Fibroblast of mammary gland (primary cell): ENCODE measurements at places on chromosomes 16 and 17.

DNA sequence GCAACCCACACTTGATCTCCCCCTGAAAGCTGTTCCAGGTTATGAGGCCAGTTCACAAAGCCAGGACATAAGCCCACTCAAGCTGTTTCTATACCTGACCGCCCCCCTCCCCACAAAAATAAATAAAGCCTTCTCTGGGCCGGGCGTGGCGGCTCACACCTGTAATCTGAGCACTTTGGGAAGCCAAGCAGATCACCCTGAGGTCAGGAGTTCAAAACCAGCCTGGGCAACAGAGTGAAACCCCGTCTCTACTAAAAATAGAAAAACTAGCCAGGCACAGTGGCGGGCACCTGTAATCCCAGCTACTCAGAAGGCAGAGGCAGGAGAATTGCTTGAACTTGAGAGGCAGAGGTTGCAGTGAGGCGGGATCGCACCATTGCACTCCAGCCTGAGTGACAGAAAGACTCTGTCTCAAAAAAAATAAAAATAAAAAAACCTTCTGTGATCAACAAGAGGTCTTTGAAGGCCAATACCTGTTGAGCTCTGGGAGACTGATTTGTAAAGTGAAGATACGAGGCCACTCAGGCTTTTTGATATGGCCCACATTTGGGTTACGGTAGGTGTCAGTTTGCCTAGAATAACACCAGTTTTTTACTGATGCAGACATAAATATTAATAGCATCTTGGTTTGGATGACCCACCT lies 2.2 kb downstream of the KDM8 start:
- no peak for DNase-seq

- peak; percentile 75 for DNase-seq
Observed at GRCh38 chr16:89217388-89218191, at the start of gene ZNF778. Gene ZNF778 (plus strand): TSS chr16:89217703. CDS start chr16:89221128, 3,425 bp downstream.

- DNase-seq = no peak
Observed at GRCh38 chr16:24069036-24069590, 187.0 kb upstream of the CACNG3 start.

DNA sequence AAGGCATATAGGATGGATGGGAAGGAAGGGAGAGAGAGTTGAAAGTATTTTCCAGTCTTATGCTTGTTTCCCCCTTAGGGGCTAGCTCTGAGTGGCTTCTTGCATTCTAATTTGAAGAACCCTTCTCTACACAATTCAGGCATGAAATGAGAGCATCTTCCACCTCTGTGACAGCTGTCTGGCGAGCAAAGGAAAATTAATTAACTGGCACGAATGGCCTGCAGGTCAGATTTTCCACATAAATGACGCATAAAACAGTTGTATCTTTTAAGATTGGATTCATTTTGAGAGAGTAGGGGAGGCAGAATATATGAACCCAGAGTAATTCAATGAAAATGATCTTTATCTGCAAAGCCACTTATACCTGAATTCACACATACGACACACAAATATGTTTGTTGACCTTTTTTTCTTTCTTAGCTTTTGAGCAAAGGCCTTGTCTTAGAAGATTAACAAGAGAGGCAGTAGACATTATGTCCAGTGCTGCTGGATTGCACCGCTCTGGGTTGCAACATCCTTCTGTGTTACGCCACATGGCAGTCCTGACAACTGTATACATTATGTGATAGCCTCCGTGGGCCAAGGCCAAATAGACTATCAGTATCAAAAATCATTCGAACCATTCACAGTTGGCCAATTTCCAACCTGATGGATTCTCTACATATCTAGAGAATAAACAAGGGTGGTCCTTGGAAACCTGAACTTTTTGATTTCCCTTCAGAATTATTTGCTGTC lies 173.0 kb upstream of the GOT2 start:
- no peak for DNase-seq

- DNase-seq = no peak
Observed at GRCh38 chr17:81234940-81235821, 3.7 kb downstream of the TEPSIN start.

GRCh38 chr17:41785859-41786226 lies 668 bp downstream of the JUP start:
- no peak for DNase-seq

DNA sequence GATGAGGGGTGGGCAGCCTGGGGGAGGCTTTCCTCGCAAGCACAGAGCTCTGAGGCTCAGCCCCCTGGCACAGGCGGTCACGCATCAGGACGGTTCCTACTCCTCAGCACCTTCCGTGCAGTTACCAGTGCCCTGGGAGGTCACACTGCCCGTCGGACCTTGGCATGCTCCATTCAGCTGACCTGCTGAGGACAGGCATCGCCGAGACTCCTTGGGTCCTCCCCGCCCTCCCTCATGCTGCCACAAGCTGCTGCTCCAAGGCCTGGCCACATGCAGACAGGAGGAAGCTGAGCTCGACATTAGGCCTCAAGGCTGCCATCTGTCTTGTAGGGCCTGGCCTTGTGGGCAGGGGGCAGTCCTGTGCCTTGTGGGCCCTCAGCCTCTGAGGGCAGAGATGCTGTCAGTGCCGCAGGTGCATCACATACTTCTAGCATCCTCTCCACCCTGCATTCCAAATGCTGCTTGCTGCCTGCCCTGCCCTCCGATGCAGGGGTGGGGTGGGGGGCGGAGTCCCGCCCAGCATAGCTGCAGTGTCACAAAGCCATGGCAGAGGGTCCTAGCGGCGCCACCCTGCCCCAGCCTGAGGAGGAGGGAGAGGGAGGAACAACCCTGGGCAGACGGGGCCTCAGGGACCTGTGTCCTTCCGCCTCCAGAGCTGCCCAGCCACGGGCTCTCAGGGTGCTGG lies 9.3 kb downstream of the C16orf90 start:
- DNase-seq = no peak

DNA sequence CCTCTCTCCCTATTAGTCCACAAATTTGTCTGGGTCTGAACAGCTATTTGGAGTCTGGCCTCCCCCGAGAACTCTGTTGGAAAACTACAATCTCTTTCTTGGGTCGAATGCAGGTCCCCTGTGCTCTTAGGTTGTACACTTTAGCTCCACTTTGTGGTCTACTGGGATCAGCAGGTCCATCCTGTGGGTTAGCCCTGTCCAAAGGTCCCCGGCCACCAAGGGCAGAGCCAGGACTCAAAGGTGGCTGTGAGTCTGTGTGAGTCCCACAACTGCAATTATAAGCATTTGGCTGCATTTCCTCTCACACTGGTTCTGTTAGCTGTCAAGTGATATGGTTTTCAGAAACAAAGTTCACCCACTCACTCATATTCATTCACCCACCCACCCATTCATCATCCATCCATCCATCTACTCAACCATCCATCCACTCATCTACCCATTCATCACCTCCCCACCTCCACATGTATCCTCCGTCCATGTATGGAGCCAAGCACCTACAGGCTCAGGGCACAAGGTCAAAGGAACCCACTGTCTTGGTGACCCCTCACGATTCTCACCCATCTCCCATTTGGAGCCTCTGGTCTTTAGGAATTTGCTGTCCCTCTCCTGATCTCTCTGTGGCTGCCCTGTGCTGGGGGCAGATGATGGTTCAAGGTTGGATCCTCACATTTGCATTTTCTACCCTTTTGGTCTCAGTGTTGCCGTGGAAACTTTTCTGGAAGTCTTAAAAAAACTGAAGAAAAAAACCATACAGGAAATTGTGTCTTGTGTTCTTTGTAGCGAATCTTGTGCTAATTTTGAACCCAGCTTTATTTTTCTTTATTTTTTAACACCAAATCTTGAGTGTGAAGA lies 45.8 kb downstream of the IRF8 start:
- no peak for DNase-seq

- no peak for DNase-seq
Observed at GRCh38 chr17:6257336-6257735, 177.6 kb downstream of the AIPL1 start.

- DNase-seq = no peak
Observed at GRCh38 chr16:27588057-27588456, 38.1 kb downstream of the KATNIP start.

- DNase-seq = peak; percentile 61
Observed at GRCh38 chr16:88754912-88755744, 29.9 kb downstream of the PIEZO1 start.

DNA sequence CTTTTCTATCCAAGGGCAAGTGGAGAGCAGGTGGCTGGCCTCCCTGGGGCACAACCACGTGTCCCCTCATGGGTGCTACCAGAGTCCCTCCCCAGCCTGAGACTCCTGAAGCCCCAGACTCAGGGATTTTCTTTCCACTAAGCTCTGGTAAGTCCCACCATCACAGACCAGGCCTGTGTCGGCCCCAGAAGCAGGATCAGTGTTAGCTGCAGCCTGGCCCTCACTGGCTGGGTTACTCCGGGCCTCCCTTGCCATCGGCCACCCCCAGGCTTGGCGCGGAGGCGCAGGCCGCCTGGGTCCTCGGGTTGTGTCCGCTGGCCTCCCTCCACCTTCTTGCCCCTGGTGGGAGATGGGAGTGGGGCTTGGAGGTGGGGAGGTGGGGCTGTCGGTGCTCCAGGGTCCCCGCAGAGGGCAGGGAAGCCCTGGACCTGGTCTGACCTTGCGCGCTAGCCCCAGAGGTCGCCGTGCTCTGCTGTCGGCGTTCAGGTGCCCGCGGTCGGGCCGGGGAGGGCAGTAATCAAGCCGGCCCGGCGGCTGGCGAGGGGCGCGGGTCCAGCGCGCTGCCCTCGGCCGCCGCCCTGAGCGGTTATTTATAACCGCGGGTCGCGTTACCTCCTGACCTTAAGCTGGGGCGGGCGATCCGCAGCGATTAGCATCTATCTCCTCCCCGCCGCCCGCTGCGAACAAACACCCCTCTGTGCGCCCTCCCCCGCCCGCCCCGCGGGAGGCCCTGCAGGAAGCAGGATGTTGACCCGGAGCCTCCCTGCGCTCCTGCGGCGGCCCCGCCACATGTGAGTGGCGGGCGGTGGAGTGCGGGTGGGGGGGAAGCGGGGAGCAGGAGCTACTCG lies 78.1 kb upstream of the TOB1 start:
- DNase-seq = peak; percentile 44

DNA sequence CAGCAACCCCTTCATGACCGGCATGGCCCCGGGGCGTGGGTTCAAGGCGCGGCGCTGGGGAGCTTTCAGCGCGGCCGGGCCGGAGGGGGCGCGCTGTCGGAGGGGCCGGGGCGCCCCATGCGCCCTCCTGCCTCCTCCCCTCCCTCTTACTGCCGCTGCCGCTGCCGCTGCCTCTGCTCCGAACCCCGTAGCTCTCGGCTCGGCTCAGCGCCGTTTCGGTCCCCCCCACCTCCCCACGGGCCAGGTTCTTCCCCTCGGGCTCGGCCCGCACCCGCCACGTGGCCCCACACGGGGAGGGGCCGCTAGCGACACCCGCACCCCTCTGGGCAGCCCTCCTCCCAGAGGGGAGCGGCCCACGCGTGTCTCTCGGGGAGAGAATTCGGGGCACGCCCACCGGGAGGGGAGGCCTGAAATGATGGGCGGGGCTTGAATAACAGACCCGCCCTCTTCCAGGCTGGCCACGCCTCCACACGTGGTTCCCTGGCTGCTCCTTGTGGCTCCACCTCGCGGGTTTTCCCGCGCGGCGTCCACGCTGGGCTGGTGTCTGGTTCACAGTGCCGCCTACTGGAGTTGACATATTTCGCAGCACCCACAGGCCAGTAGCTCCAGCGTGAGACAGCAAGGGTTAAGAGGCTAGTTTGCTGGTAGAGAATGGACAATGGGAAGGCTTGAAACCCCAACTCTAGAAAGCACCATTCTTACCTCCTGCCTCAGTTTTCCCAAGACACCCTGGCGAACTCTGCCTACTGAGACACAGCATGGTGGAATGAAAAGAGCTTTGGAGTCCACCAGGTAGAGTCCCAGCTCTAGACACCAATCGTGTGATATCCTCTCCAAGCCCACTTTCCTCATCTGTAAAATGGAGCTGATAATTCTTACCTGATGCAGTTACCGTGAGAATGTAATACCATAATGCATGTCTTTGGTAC lies at the start of gene KCNH4:
Gene KCNH4, minus strand, starts transcription at position 221 of the 929 bp plus-strand sequence. Its CDS starts 197 bp downstream, at position 24.
- DNase-seq = peak; percentile 72

DNA sequence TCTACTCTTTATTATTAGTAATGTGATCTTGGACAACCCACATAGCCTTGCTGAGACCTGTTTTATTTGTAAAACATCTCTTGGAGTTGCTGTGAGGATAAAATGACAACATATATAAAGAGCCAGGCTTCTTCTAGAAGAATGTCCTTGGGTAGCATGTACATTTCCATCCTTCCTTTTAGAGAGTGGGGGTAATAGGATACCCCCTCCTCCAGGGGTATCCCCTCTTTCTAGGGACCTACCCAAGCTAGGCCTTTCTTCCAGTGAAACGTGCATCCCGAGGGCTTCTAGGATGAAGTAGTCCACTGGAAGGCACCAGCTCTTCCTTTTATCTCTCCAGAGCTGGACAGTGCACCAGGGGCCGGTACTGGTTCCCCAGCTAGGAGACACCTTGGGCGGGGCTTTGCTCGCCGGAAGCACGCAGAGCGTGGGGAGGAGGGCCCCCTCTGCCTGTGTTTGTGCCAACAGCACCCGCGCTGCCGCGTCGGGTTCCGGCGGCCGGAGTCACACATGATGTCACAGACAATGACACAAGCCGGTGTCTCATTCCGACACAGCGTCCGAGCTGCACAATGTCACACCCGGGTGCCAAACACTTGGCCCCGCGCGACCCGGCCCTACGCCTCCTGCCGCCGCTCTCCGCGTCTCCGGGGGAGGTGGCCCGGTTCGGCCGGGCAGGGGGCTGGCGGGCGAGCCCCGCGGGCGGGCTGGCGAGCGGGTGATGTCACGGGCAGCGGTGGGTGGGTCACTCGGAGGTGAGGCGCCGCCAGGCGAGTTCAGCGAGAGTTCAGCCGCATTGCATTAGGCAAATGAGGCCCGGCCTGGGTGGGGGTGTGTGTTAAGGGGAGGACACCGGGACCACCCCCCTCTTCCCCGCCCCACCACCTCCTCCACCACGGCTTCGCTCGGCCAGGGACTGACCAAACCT lies 23.4 kb downstream of the GJD3 start:
- peak; percentile 58 for DNase-seq

GRCh38 chr16:83898463-83899271 lies at the start of gene MLYCD:
Gene MLYCD (plus strand): TSS chr16:83899115. CDS start chr16:83899145, 30 bp downstream.
- peak; percentile 44 for DNase-seq

DNA sequence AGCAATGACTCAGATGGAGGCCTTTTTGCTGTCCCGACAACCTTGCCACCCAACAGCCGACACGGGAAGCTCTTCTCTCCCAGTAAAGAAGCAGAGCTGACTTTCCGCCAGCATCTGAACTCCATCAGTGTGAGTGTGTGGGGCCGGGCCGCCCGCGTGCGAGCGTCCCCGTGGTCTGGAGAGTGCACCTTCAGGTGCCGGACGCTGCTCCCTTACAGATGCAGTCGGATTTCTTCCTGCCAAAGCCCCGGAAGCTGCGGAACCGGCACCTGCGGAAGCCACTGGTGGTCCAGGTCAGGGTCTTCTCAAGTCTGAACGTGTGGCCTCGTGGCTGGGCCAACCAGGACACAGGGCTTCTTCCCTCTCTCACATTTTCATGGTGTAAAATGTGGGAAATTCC lies 15.5 kb upstream of the JPT2 start:
- DNase-seq = no peak

- peak; percentile 24 for DNase-seq
Observed at GRCh38 chr16:68985268-68985667, 120.2 kb upstream of the HAS3 start.

DNA sequence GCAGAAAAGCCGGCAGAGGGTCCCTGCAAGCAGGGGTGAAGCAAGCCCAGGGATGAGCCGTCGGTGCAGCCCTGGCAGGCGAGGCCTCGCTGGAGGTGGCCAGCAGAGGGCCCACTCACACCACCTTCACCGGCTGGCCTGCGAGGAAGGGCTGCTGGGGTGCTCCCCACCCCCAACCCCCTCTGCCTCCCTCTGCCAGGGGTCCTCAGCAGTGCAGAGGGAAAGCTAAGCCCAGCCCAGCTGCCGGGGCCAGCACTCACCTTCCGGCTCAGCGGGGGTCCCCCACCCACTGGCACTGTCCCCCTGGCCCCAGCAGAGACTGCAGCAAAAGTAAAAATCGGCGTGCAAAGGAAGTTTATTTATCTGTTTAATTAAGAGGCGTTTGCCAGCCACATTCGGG lies 113.4 kb downstream of the ENGASE start:
- DNase-seq = no peak
